LHCN-M2 (cell line): ENCODE measurements at places on chromosomes 5 and 9. TPM values are rescaled to one million over a fixed set of nuclear protein-coding genes. Genes with fewer than 3 reads are reported as not detected.

The GPR150 gene
- total RNA-seq, result 1.3 and 1.6 TPM in 2 replicates

- no peak for DNase-seq
Measured at GRCh38 chr5:135106610-135107471, 72.8 kb upstream of the PITX1 start.

- DNase-seq, result no peak
Measured at GRCh38 chr9:91217388-91217787, 144.3 kb downstream of the AUH start.

The GPX8 gene
- total RNA-seq, result 129 and 135 TPM in 2 replicates

GRCh38 chr5:112258571-112258970 lies 160.5 kb downstream of the EPB41L4A start:
- no peak for DNase-seq

GRCh38 chr5:145687943-145688342 lies 147.2 kb downstream of the PRELID2 start:
- no peak for DNase-seq

The ZNF879 gene
- total RNA-seq, result 2.5 and 4.7 TPM in 2 replicates

The PCDHA6 gene
- total RNA-seq, result not detected in 2 replicates

GRCh38 chr9:89418882-89419640 lies 78.9 kb downstream of the SEMA4D start:
- no peak for DNase-seq

DNA sequence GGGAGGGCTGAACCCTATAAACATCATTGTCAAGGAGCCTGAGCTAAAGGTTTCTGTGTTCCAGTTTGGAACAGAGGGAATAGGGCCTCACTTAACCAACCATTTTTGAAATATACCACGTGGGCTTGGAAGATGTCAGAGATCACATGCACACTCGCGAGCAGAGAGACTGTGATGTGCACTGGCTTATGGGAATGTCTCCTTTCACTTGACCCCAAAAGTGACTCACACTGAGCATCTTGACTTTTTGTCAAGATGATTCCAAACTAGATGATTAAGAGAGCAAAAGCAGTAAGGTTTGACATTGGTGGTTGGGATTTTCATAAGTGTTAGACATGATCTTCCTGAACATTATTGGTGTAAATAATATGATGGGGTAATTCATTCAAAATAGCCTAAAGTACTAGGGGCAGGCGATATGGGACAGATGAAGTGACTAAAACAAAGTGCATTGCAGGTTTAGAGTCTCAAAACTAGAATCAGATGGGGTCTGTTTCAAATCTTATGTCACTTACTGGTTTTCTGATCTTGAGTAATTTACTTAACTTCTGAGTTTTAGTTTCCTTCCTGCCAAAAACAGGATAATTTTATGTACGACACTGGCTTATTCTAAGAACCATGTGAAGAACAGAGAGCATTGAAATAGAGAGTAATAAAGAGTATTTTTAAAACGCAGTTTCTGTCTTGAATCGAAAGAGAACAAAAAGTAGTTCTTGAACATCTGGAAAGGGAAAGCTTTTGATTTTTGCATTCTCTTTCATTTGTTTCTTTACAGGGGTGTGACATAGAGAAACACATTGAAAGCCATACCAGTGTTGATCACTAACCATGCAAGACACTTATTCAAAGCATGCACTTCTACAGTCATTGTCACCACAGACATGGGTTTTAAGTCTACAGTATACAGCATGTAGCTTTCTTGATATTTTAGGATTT lies 383.0 kb downstream of the DIRAS2 start:
- DNase-seq, result no peak

The FABP6 gene
- total RNA-seq, result not detected in 2 replicates
